ENCODE measurements at places on chromosomes 11 and 22.

- DNase-seq, result no peak
Observed at GRCh38 chr22:41302021-41302767, 869 bp downstream of the ZC3H7B start.

DNA sequence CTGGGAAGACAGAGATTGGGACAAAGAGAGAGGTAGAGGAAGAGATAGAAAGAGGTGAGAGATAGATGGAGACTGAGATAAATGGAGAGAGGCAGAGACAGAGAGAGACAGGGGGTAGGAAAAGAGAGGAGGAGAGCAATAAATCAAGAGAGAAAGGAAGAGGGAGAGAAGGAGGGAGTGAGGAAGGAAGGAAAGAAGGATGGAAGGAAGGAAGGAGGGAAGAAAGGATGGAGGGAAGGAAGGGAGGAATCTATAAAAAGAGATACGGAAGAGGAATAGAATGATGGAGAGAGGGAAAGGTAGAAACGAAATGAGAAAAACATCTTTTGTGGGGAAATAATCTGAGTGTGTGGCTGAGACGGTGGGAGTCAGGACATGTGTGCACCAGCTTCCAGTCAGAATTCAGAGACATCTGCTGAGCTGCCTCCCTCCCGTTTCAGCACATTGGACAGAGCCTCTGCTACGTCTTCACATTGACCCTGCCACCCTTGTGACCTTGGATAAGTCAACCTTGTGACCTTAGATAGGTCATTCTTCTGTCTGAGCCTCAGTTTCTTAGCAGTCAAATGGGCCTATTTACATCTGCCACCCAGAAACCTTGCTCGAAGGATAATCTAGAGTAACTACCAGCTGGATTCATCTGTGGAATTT lies 417.8 kb downstream of the MIAT start:
- no peak for DNase-seq

- no peak for DNase-seq
Observed at GRCh38 chr11:131824771-131825170, 454.4 kb downstream of the NTM start.

GRCh38 chr11:35825386-35825785 lies 118.5 kb upstream of the LDLRAD3 start:
- DNase-seq, result no peak
